Effector CD4-positive, alpha-beta T cell (primary cell): ENCODE measurements at places on chromosomes 6 and 20.

DNA sequence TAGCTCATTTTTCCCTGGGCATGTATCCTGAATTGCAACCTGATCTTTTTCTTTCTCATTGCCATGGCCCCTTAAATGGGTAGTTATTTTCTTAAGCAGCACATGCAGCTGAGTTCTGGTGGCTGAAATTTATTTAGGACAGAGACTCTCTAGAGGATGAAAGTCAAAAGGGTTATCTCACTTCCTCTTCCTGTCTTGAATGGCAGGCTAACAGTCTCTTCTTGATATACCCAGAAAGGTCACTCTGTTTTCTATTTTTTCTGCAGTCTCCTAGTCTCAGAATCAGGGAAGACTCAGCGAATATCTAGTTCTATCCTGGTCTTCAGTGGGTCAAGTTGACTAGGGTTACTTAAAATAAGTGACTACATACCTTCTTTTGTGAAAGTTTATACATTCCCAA lies 243.3 kb downstream of the EPHA7 start:
- DNase-seq, result no peak

DNA sequence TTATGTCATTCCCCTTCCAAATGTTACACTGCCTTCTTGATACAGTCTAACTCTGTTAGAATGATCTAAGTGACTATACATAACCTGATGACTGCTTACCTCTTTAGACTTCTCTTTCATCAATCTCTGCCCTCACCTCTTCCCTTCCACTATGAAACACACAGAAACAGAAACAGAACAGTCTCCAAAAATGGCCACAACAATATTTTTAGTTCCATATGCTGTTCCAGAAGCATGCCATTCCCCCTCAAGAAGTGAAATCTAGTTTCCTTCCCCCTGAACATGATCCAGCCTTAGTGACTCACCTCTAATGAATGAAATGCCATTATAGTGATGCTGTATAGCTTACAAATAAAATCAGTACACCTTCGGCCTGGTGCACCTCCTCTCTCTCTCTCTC lies 229.3 kb upstream of the TENT5A start:
- no peak for DNase-seq

DNA sequence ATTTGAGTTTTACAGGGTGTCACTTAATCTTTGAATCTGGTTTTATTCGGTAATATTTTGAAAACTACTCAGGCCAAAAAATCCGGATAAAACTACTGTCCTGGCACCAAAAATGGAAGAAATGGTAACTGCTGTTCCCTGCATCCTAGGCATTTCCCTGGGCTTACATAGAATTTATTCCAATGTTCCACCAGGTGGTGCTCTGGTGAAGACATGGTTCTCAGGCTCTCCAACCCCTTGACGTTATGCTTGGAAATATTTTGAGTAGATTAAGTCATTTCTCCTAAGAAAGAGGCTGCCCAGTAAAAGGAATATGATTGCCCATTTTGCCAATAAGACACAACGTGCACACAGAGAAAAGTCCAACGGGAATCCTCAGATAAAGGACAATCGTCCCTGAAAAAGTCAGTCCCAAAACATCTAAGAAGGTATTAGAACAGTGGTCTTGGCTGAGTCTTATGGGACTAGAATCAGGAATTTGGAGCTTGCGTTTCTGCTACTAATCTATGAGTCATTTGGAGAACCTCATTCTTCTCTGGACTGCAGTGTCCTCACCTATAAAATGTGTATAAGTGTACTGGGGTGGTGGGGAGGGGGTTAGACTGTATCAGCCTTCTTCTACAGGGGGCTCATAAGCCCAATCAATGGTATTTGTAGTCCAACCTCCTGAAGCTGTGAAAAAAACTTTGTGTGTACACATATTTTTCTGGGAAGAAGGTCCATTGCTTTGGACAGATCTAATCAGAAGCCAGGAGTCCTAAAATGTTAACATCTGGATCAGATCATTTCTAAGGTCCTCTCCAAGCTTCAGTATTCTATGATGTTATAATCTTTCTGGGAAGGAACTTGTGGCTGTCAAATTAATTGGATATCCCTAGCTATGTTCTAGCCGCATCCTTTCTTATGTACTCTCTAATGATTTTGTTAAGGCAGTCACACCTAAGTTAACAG lies 131.0 kb upstream of the BMP2 start:
- no peak for DNase-seq

- DNase-seq, result no peak
Measured at GRCh38 chr6:11584244-11584643, 46.7 kb downstream of the TMEM170B start.

- DNase-seq, result no peak
Measured at GRCh38 chr6:74058606-74059005, 362.6 kb downstream of the CD109 start.

DNA sequence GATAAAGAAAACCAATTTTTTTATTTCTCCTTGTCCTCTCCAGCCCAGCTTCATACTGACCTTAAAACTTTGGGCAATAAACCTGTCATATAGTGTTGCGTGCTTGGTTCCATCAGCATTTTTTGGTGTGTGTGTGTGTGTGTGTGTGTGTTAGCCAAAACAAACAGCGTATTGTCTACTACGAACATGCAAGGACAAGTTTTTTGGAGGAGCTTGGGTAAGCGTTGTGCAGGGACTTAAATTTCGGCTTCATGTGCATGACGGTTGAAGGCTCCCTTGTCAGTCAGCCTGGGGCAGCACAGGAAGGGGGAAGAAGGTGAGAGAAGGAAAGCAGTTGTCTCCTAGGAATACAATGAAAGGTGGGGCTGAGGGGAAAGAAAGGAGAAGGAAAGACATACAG lies 62.0 kb upstream of the PAX1 start:
- no peak for DNase-seq

DNA sequence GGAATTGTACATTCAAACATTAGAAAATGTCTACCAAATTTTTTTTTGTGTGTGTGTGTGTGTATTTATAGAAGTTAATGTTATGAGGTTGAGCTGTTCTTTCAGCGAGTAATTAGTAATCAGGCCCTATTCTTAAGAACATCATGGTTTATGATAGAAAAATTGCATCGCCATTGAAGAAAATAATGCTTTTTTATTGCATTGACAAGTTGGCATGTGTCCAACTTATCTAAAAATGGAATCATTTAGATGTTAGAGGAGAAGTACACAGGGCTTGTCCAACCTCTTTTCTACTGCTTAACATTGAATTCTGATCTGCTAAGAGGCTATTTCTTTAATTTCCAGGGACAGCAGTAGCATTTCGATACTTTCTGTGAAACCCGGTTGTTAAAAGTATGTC lies 61.6 kb upstream of the ADGRG6 start:
- DNase-seq, result no peak

GRCh38 chr6:14818422-14818884 lies 427.4 kb upstream of the JARID2 start:
- no peak for DNase-seq

GRCh38 chr6:160398674-160399271 lies 50.6 kb downstream of the SLC22A3 start:
- no peak for DNase-seq

DNA sequence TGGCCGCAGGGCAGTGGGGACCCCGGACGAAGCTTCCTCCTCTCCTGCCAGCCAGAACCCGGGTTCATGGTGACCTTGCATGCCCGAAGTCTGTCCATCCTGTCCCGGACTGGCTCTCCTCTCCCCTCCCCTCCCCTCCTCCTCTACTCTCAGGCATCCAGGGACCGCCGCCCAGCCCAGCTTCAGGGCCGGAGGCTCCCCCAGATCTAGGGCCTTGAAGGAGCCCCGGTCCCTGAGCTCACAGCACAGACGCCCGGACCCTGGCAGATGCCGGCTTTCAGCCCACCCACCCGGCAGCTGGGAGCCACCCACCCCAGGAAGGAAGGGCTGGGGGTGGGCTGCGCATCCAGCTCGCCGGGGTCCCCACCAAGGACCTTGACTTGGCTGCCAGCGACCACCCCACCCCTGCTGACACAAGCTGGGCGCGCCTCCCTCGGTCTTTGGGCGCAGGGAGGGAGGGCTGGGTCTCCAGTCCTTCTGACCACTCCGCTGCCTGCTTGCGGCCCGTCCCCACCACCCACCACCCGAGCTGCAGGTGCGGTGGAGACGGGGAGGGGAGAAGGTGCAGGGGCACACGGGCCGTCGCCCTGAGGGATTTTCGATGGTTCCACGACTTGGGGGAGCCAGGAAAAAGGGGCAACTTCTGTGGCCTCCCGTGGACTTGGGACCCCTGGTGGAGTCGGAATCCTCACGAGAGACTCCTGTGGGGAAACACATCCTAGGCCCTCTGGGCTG lies 5.8 kb upstream of the ABHD16B start:
- no peak for DNase-seq

GRCh38 chr20:17640146-17640874 lies 41.7 kb downstream of the RRBP1 start:
- DNase-seq, result no peak

DNA sequence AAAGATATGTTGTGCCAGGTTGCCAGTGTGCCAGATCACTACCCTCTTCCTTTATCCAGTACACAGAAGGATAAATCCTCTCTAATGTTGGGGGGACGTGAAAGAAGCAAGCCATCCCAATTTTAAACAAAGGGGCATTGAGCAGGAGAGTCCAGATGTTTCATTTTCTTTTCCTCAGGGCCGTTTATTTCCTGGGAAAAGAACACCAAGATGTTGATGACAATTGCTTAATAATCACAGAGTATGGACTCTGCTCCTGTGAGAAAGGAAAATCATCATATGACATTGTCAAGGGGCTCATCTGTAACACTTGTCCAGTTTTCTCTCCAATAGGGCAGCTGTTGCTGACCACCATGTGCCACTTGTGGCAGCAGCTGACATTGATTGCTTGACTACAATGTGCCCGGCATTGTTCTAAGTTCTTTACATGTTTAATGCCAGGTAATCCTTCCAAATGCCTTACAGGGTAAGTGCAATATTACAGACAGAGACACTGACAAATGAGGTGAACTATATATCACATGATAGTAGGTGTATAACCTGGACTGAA lies 161.4 kb downstream of the CD109 start:
- DNase-seq, result no peak

GRCh38 chr20:25293910-25294458 lies 46.1 kb downstream of the PYGB start:
- no peak for DNase-seq

- DNase-seq, result no peak
Measured at GRCh38 chr6:43178150-43178549, 3.8 kb upstream of the CUL9 start.

DNA sequence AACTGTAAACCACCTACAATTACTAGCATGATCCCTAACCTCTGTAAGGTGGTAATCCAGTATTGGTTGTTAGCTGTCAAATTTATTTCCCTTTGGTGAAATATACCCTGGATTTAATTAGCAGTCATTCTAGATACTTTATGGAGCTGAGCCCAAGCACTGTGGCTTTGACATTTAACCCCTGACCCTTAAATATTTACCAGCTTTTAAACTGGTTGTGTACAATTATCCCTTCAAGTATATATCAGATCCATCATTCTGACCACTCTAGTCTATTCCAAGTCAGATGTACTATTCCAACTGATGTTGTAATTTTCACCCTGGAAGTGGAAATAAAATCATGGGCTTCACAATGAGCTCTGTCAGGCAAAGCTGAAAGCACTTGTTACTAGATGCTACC lies 229.6 kb downstream of the FOXC1 start:
- DNase-seq, result no peak

- no peak for DNase-seq
Measured at GRCh38 chr6:3510617-3511016, 53.8 kb upstream of the SLC22A23 start.

GRCh38 chr6:108902382-108902792 lies 54.2 kb downstream of the ARMC2 start:
- no peak for DNase-seq

DNA sequence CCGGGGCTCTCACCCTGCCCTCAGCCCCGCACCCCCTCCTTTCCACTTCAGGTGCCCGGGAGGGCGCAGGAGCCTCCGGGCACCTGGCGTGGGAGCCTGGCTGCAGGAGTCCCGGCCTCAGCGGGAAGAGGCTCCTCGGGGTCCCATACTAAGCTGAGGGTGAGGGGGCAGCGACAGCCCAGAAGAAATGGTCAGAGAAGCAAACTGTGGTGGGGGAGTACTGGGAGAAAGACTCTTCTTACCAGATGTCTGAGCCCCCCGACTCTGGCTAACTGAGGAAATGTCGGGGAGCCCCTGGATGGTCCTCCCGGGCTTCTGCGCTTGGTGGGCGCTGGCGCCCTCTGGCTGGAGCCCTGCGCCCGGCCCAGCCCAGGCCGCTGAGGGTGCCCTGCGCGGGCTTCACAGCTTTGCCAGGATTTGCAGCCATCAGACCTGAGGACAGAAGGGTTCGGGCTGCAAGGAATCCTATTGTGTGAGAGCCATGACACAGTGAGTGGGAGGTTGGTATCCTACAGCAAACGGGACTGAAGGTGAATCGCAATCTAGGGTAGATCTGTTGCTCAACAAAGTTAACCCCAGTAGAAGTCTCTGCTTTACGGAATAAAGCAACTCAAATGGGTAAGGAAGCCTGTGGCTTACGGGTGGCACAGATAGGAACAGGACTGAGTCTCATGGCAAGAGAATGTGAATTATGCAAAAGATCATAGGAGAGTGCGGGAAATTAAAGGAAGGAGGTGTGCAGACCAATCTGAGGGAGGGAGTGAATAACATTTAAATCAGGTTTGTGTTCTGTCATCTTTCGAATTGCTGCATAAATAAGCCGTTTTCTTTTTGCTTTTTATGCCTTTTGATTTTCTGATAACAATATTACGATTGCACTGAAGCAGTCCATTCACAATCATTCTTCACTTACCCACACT lies 639 bp upstream of the RCAN2 start:
- DNase-seq, result no peak

DNA sequence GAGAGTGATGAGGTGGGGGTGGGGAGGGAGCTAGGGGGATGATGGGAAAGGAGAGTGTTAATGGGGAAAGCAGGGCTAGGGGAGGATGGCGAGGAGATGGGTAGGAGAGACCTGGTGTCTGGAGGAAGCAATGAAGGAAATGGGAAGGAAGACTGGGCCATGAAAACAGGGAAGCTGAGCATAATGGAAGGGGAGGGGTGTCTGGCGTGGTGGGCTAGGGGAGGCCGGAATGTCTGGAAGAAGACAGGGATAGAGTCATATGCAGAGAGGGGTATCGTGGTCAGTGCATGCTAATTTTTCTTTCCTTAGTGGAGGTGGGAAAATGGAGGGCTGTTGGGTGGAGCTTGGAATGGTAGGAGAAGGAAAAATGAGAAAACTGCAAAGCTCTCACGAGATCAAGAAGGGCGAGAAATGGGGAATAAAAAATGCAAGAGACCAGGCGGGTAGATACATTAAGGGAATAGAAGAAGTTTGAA lies 423 bp downstream of the KLHDC3 start:
- no peak for DNase-seq
